ENCODE measurements at places on chromosomes 4 and X.

DNA sequence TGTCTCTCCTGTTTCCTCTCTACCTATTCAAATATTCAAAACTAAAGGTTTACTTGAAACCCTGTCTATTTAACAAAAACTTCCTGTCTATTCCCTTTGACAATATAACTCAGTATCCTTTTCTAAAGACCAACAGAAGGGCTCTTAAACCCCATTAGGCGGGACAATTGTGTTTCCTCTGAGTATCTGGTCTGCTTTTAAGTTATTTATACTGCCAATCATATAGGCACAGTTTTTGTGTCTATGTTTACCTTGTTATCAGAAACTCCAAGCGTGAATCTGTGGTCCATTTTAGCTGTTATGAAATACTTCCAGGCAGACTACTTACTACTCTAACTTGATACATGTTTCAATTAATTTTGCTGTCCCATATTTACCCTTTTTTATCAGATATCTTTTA is 350.0 kb upstream of the CTSO start:
- peak; percentile 57 for DNase-seq

DNA sequence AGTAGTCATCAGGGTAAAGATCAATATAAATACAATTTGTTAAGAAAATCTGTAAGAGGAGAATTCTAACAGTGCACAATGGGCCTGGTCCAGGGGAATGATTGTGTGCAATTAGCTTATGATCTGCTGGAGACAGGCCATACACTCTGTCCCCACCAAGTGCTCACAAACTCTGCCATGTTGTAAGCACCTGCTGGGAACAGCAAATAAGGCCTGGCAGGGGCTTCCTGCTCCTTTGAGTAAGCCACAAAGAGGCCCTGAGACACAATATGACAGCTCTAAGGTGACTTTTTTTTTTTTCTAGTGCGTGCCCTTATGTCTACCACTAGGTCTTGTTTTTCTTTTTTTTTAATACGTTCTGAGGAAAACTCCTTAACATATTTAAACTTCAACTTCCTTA is 866.3 kb upstream of the PCDH7 start:
- no peak for DNase-seq

- DNase-seq = no peak
These were observed 187.8 kb downstream of the FRAS1 start for GRCh38 chr4:78244705-78245485.

DNA sequence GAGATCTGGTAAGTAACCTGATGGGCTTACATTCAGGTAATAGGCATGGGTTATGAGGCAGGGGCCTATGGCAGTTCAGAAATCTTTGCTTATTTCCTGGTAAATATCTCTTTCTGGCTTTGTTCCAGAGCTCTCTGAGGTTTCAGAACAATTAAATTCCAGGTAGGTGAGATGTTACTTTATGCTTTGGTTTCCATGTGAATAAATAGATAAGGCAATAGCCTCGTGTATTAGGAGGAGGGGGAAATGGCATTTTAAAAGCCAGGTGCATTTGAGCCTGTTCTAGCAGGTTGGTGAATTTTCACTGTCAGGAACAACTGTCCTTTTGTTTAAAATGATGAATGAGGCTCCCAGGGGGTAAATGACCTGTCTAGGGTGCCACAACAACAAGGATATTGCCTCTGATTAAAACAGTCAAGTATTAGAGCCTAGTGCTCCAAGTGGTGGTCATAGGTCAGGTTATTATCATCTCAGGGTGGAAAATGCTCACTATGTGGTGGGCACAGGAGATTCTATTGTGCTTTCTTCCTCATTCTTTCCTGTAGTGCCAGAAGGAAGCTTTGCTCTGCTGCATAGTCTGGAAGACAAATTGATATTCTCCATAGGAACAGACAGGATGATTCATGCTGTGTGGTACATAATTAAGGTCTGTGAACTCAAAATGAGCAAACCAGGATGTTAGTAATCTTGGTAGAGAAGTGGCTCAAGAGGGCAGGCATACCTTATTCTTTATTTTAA is 296.2 kb downstream of the INPP4B start:
- peak; percentile 90 for DNase-seq

GRCh38 chrX:23811108-23811651 is 28.2 kb downstream of the SAT1 start:
- DNase-seq = no peak

All from NCI-H1105 treated with DMSO at 0.1 percent for 48 hours (cell line).